ENCODE measurements at places on chromosomes 11 and 22. TPM values are rescaled to one million over a fixed set of nuclear protein-coding genes. Genes with fewer than 3 reads are reported as not detected.

Gene GSTT2B
- total RNA-seq: 9.1 TPM

Gene NEFH
- total RNA-seq: 0.22 TPM

DNA sequence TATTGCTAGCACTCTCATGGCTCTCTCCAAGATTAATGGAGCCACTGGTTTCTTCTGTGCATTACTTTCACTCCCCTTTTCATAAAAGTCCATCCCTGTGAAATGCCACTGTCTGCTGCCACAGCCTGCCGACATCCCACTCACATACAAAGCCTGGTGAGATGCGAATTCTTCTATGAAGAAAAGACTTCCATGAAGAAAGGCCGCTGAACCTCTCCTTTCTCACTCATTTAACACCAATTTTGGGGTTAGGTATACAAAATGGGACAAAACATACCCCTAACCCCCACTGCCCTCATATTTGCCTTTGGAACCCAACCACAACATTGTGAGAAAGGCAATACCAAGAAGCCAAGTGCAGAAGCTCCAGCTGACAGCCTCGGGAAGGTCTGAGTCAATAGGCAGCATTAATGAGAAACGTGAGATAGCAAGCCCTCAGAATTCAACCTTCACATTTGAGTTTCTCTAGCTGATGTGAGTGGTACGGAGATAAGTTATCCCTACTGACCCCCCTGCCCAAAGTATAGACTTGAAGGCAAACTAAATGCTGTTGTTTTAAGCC is 156.4 kb downstream of the ATG16L2 start:
- DNase-seq: no peak

GRCh38 chr11:32012049-32012448 is 78.8 kb upstream of the RCN1 start:
- DNase-seq: no peak

DNA sequence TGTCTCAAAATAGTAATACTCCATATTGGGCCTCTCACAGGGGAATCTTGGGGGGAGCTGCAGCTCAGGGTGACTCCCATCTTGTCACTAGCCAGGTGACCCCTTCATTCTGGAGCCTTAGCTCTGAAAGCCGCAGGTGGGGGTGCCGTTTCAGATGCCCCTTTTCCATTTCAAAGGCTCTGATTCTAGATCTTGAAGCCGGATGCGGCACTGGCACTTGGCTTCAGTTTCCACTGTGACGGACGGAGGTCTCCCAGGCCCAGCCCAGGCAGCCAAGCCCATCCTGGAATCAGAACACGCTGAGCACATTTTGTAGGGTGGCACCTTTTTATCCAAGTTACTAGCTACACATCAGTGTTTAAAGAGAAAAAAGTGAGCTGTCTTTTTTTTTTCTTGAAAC is 6.4 kb downstream of the BIK start:
- DNase-seq: no peak

- DNase-seq: no peak
Measured at GRCh38 chr11:86303257-86303656, 1.2 kb downstream of the HIKESHI start.

- no peak for DNase-seq
Measured at GRCh38 chr22:38513063-38513462, 7.0 kb upstream of the DDX17 start.
